ENCODE measurements at places on chromosomes 7 and 10.

DNA sequence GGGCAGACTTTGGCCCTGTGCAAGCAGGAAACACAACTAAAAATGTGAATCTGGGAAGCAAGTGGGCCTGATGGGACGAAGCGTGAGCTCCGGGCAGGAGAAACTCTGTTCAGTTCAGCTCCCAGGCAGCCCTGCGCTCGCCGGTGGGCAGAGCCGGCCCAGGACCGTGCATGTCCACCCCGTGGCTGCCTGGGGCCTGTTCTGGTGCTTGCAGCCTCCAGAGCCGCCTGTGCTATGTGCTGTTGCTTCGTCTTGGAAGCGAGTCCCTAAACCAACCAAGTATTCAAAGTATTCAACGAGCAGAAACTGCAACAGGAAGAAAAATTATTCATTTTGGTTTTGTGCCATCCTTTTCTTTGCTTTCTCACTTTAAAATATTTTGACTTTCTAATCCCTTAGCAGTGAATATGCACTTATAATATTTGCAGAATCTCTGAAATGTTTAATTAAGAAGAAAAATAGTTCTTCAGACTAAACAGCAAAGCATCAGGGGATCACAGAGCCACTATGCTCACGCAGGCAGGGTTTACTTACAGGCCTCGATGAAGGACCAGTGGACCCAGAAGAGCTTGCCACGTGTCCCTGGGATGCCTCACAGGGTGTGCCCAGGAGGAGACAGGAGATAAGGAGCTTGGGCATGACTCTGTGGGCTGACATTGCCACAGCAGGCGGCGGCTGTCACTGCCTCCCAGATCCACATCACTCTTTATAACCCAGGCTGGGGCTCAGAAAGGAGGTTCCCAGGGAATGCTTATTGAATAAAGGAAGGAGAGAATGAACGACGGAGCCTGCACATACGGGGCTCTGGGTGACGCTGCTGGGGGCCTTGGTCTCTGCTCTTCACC, 45.6 kb downstream of the VIPR2 start:
- no peak for DNase-seq

GRCh38 chr7:36638140-36638539, 86.2 kb downstream of the AOAH start:
- no peak for DNase-seq

DNA sequence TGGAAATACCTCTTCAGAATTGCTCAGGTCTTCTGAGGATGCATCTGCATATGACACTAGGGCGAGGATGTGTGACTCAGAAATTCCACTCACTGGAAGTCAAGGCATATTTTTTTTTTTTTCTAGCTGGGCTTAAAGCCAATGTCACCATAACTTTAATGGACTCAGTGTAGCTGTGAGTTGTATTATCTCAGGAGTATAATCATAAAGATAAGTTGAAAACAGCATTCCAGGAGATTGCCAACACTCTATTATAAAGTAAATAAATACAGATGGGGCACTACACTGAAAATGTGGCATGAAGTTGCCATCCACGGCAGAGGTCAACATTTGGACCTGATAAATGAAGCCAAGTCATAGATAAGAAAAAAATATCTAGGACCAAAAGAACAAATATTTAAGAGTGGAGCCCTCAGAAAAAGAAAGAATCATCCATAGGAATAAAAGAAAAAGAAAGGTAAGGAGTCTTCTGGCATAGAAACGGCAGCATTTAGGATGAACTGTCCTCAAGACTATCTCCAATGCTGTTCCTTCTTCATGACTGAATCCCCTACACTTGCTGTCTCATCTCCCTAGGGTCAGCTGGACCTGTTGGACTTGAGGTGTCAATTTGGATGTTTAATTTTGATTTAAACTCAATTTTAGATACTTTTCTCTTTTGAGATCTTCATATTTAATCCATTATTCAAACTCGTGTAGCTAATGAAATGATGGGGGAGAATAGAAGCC, 72.9 kb upstream of the CAV2 start:
- no peak for DNase-seq

DNA sequence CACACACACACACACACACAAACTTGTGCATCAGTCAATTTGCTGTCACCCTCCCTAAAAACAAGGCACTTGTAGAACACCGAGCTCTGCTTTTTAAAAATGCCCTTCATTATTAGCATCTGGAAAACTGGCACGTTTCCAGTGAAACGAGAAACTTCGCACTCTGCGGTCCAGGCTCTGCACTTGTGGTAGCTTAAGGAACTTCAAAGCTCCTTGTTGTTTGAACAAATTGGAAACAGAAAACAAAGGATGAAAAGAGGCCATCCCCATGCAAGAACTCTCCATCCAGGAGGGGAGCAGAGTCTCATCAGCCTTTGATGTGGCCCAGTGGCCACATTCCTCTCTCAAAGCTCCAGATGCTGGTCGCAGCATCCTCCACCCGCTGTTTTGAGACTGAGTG, 105.1 kb downstream of the C10orf90 start:
- no peak for DNase-seq

DNA sequence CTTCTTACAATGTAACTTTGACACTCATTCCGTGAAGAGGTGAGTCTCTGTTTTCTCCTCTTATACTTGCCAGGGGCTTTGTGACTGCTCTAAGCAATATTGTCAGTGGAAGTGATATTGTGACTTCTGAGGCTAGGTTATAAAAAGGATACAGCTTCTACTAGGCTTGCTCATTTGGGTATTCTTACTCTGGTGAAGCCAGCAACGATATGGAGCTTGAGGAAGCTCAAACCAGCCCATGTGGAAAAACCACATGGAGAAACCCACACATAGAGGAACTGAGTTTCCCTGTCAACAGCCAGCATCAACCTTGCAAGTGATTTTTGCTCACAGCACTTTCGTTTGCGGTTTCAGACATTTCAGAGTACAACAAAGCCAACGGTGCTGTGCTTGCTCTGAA, 149.6 kb upstream of the SEMA3E start:
- DNase-seq, result no peak

DNA sequence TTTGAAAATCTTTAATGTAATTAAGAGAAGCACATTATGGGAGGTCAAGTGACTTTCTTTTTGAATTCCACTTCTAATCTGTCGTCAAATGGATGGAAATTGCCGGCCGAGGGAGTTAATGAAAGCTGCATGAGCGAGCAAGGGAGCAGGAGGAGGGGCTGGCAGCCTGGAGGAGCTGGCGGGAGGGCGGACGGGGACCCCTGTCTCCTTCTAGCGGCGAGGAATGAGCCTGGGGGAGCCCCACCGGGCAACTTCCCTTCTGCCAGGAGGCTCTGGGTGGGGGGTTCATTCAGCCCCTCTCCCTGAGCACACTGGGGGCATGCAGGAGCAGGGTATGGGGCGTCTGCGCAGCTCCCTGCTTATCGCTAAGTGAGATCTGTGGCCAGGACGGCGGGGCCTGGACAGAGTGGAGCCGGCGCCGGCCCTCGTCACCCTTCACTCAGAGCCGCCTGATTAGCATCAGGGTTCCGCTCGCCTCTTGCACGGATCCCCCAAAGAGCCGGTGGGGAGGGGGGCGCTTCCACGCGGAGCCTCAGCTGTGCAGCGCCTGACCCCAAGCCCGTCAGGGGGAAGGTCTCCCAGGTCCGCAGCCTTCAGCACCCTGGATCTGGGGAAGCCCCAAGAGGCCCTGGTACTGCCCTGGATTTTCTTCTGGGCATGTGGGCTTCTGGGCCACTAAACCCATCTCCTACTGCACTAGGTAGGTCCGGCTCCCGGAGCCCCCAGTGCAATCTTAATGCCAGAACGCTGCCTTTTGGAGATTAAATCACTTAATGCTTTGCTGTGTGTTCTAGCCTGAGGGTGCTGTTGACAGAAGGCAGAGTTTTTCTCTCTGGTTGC, 680.8 kb downstream of the LRMDA start:
- DNase-seq, result no peak

DNA sequence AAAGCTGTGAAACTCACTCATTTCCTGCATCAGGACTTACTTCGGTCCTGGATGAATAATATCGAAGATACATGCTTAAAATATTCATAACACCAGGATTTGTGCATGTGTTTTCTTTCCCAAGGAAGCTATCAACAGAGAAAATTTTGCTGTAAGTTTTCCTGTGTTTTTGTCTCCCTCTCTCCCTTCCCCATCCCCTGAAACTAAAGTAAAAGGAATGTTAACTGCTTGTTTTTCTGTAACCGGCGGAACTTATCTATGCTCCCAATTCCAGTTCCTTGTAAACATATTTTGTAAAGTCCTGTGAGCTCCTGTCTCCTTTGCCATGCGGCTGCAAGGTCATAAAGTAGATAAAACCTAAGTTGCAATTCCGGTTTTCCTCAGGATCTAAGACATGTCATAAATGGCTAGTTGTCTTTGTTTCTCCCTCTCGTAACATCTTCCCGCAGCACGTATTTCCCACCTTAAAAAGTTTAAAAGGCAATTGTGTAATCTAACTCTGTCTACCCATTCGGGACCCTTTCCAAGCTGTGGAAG, 79.0 kb upstream of the POM121L12 start:
- no peak for DNase-seq
